ENCODE measurements at places on chromosomes 6 and 20.

GRCh38 chr20:22489626-22490286 is 94.6 kb downstream of the FOXA2 start:
- DNase-seq = no peak

DNA sequence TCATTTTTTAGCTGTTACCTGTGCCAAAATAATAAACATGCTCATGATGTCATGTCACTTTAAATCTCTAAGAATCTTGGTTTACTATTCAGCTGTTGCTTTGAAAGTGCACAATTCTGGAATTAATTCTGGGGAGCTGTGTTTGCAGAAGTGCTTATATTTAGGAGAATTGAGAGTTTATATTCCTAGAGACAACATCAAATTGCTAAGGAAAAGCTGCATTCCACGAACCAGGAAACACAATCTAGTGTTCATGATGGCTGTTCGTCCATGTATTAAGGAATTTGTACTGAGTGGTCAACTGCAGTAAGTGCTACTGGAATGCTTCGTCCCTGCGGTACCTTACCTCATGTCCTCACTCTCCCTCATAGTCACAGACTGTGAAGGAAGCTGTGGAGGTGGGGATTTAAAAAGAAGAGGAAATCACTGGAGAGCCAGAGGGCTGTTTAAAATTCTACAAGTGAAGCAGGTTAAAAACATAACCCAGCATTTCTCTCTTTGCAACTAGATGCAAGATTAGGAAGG is 161.0 kb downstream of the TRMT11 start:
- DNase-seq = no peak

DNA sequence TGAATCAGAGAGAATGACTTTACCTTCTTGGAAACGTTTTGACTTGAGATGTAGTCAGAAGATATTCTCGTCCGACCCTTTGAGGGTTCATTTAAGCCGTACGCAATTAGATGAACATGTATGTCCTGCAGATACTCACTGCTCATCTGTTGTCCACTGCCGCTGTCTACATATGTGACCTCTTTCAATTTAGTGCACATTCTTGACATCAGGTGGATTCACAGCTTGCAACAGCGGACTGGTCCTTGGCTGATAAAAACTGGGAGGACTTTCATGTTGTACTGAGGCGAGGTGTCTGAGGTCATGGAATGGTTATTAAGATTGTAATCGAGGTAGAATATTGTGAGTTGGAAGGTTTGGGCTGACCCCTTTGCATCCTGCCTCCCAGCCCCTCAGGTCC is 194.2 kb downstream of the JARID2 start:
- DNase-seq = no peak

DNA sequence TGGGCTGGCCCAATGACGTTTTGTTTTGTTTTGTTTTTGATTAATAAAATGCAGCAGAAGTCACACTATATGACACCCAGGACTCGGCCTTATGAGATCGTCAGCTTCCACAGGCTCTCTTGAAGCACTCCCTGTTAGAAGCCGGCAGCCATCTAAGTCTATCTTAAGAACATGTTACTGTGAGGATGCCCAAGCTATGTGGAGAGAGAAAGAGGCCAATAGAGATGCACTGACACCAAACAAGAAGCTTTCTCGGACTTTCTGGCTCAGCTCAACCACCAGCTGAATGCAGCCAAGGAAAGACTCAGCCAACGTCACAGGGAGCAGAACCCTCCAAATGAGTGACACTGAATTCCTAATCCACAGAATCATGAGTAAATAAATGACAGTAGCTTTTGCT is 14.0 kb downstream of the SGK1 start:
- DNase-seq = no peak

DNA sequence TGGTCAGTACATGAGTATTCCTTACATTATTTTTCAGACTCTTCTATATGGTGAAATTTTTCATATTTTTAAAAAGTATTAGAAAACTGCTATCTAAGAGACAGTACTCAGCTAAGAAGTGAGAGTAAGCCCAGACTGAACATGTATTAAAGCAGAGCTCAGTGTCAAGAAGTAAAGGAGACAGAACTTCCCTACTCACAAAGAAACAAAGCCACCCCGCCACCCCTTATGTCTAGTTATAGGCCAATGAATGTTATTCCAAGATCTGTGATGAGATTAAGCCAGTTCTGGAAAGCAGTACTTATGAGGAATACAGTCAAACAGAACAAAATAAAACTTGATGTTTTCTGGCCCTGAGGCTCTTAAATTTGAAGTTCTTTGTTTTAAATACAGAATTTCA is 114.5 kb downstream of the RNGTT start:
- no peak for DNase-seq

GRCh38 chr6:41767112-41767833 is 12.4 kb downstream of the FRS3 start:
- no peak for DNase-seq

- no peak for DNase-seq
Measured at GRCh38 chr6:11407414-11407813, 130.1 kb upstream of the TMEM170B start.

DNA sequence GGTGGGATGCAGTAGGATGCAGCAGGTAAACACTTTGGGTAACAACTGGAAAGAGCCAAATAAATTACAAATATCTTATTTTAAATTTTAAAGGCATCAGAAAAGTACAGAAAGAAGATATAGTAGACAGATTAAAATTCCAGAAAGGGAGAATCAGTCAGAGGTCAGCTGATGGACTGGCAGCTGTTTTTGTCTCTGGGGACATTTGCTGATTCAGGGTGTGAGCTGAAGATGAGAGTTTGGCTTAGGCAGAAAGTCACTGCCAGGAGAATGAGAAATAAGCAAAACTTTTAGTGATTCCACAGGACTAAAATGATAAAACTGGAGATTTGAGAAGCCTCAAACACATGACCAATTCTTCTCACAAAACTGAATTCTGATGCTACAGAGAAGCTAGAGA is 39.5 kb downstream of the AHI1 start:
- DNase-seq = no peak
